ENCODE measurements at places on chromosomes 4 and X.

DNA sequence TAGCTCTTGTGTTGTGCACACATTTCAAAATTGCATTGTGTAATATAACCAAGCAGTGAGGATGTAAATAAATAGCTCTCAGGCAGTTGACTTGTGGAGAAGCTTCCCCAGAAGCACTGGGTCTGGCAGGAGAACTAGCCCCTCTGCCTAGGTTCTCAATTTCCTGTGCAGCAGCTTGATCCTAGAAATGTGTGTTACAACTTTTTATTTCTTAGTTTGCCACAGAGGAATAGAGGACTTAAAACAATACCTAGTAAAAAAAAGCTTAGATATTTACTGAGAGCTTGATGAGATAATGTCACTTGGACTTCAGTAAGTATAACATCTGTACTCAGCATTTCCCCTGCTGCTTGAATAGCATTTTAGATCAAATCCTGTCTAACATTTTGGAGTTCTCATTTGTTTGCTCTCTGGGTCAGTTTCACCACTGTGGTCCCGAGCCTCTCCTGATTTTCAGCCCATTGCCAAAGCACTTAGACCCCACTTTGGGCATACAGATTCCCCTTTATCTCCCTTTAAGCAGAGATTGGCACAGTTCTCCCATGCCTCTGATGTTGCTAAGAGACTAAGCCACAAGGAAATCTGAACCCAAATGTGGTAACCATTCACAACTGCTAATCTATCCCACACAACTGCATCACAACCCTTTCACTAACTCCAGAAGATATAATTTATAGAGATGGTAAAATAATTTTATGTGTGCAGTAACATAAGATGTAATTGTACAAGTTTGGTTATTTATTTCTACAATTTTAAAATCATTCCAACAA is 98.2 kb upstream of the NRK start:
- DNase-seq = no peak

DNA sequence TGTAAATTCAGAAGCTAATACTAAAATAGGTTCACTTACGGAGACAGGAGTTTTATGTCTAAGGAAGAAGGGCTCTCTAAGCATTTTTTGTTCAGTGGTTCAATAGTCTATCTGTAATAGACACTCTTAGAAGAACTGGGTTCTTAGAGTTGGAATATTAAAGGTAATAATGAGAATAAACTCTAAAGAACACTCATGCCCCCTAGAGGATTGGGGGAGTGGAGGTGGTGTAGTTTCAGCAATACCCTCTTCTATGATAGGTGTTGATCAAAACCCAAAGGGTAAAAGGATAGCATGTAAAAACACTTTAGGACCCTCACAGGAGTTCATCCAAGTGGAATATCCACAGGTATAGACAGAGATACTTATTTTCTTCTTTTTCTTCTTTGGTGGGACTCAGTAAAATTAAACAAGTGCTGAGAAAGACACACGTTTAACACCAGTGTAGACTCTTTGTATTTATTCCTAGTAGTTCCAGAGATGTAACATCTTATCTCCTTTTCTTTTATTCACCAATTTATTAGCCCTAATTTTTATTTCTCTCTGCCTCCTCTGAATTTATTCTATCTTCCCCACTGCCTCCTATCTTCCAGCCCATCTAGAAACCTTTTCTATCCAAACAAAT is 25.7 kb upstream of the MND1 start:
- peak; percentile 9 for DNase-seq

- no peak for DNase-seq
Measured at GRCh38 chrX:43836435-43837184, 45.6 kb downstream of the MAOB start.

- no peak for DNase-seq
Measured at GRCh38 chr4:14581741-14582140, 420.5 kb upstream of the CPEB2 start.

DNA sequence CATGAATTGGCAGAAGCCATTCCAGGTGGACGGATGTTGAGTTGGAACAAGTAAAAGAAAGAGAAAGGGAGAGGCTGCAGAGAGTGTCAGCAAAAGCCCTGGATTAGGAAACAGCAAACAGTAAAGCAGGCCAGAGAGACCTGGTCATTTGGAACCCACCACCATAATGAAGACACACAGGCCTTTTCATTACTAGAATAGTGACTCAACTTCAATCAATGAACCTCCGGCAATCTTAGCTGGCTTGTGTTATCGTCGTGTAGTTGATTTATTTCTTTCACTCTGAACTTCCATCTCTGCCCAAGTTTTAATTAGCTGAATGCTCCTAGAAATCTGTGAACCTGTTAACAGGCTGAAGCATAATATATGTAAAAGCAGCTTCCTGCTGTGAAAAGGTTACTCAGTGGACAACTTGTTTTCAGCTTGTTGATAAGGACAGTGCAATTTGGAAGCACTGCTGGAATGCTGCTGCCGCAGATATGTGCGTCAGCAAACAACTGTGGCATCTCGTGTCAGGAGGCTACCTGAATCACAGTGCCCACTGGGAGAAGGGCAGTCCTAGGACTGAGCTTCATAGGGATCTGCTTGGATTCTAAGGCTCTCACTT is 68.8 kb downstream of the SPANXN4 start:
- no peak for DNase-seq

GRCh38 chrX:16469870-16470269 is 180.1 kb upstream of the S100G start:
- no peak for DNase-seq

DNA sequence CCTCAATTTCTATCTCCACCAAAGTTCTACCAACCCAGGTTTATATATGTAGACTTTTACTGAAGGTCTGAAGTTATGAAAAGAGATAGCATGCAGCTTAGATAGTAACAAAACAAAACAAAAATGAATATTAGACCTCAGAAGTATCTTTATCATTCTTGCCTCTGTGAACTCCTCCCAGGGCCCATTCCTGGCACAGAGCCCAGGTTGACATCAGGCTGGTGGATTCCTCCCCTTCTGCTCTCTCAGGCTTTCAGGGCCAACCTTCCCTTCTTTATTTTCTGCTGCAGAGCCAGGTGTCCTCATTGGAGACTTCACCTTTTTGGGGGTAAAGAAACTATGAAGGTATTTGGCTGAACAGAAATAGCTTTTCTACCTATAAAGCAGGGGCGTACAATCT is 112.8 kb upstream of the PITX2 start:
- no peak for DNase-seq

DNA sequence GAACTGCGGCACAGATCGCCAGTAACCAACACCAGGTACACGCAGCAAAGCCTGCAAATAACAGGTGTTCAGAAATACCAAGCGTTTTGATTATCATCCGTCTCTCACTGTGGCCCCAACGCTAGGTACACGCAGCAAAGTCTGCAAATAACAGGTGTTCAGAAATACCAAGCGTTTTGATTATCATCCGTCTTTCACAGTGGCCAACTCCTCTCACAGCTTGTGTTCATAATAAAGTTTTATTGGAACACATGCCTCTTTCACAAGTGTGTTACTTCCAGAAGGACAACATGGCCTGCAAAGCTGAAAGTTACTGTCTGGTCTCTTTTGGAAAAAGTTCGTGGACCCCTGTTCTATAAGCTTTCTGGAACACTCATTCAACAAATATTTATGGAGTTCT is 153.1 kb downstream of the AFAP1 start:
- no peak for DNase-seq

- DNase-seq = no peak
Measured at GRCh38 chrX:8683687-8684086, 48.2 kb downstream of the ANOS1 start.

DNA sequence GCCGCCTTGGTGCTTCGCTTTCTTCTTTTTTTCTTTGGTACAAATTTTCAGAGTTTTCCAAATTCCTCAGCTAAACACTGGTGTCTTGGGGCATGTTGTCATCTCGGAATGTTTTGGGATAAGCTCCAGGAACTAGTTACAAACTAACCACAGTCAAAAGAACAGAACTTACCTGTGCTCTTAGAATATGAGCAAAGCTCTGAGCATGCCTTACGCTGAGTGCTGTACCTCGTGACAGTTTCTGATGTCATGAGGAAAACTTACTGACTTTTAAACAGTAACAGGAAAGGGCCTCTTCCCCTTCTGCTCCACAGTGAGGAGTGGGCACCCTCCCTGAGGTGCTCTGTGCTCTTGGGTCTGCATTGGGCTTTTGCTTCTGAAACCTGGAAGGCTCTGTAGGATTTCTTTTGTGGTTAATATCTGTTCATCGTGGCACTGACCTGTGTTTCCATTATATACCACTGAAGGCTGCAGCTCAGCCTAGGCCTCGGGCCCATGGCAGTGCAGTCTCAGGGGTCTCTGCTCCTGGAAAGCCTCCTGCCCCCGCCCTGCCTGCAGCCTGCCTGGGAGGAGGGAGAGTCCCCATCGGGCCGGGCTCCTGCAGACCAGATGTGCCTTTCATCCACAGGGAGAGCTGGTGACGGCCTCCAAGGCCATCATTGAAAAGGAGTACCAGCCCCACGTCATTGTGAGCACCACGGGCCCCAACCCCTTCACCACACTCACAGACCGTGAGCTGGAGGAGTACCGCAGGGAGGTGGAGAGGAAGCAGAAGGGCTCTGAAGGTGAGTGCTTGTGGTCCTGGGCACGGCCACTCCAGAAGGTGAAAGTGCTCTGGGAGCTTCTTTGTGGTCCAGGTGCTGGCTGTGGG is 48.7 kb downstream of the NOP14 start:
- DNase-seq = no peak

- DNase-seq = no peak
Measured at GRCh38 chr4:7276515-7276914, 84.2 kb downstream of the SORCS2 start.

GRCh38 chrX:45621376-45622041 is 420.8 kb upstream of the DIPK2B start:
- DNase-seq = peak; percentile 2

GRCh38 chr4:112823606-112824005 is 186.7 kb downstream of the LARP7 start:
- no peak for DNase-seq

All from activated naive CD4-positive, alpha-beta T cell treated with Interleukin-2 at 50 U/mL for 16 hours (primary cell).